ENCODE measurements at places on chromosomes 16 and 17.
A peak's percentile ranks its signal among the peaks of the same experiment; 100 is the strongest.

- DNase-seq = no peak
- peak overlapping the region; percentile 99 for H3K27ac ChIP-seq
- H3K27me3 ChIP-seq = no peaks in the 10 kb centered on the region
- H3K4me1 ChIP-seq = peaks cover 98% of the 10 kb centered on the region
- H3K36me3 ChIP-seq = peaks cover 10% of the 10 kb centered on the region
These were observed 302.4 kb downstream of the SEC14L1 start for GRCh38 chr17:77442976-77443747.

GRCh38 chr16:21159281-21159951 lies 942 bp downstream of the LDAF1 start:
- H3K4me1 ChIP-seq = peaks cover 32% of the 10 kb centered on the region
- no peaks in the 10 kb centered on the region for H3K27me3 ChIP-seq

DNA sequence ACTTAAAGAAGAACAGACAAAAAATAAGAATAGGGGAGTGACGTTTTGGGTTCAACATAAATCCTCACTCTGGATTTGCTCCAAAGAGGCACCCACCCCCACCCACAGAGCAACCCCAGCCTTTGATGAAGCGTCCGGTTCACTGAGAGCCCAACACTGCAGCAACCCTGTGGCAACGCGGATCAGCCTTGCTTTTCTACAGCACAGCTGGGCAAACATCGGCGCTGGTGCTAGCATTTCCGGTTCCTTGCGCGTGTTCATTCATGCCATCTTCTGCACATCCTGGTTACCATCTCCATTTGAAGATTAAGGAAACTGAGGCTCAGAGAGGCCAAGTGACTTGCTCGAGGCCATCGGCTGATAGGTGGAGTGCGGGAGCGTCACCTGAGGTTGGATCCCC lies 8.7 kb upstream of the GINS2 start:
- peaks cover 26% of the 10 kb centered on the region for H3K27me3 ChIP-seq
- no peaks in the 10 kb centered on the region for H3K4me1 ChIP-seq
- H3K36me3 ChIP-seq = no peaks in the 10 kb centered on the region
- H3K27ac ChIP-seq = no peak overlapping the region

GRCh38 chr16:78763821-78764440 lies 664.5 kb downstream of the WWOX start:
- H3K36me3 ChIP-seq = no peaks in the 10 kb centered on the region
- peaks cover 19% of the 10 kb centered on the region for H3K4me1 ChIP-seq
- H3K4me3 ChIP-seq = no peak overlapping the region
- H3K27ac ChIP-seq = no peak overlapping the region

DNA sequence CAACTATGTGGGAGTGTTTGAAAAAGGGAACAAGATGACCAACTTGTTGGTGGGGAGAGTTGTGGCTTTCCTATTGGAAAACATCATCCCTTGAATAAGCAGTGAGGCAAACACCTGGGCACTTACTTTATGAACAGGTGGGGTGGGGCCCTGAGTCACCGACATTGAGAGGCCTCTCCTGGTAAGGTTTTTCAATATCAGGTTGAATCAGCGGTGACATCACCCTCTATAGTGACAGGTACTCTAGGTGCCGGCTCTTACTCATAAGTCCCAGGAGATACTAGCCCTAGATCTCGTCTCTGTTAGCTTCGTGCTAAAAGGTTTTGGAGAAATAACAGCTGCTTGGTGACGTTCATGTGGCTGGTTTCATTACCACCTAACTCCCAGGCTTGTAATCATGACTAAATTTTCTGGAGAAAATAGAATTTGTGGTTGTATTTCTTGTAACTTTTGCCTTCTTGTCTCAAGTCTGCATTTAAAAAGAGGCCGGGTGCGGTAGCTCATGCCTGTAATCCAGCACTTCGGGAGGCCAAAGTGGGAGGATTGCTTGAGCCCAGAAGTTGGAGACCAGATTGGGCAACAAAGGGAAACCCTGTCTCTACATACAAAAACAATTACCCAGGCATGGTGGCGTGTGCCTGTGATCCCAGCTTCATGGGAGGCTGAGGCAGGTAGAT lies 19.3 kb downstream of the CDH1 start:
- H3K4me1 ChIP-seq = peaks cover 67% of the 10 kb centered on the region
- H3K4me3 ChIP-seq = peak overlapping the region; percentile 62
- peak overlapping the region; percentile 99 for H3K27ac ChIP-seq
- no peaks in the 10 kb centered on the region for H3K27me3 ChIP-seq

- H3K4me1 ChIP-seq = peaks cover 14% of the 10 kb centered on the region
- no peaks in the 10 kb centered on the region for H3K36me3 ChIP-seq
- H3K27ac ChIP-seq = no peak overlapping the region
- DNase-seq = no peak
These were observed 8.4 kb upstream of the CRYBA1 start for GRCh38 chr17:29238133-29238850.

- H3K4me3 ChIP-seq = no peak overlapping the region
- H3K27ac ChIP-seq = no peak overlapping the region
- peaks cover 18% of the 10 kb centered on the region for H3K36me3 ChIP-seq
These were observed 12.3 kb downstream of the FCSK start for GRCh38 chr16:70466805-70467076.

- H3K27ac ChIP-seq = peak overlapping the region; percentile 69
- peak overlapping the region; percentile 70 for H3K4me3 ChIP-seq
- peaks cover 53% of the 10 kb centered on the region for H3K27me3 ChIP-seq
- no peaks in the 10 kb centered on the region for H3K36me3 ChIP-seq
- peaks cover 12% of the 10 kb centered on the region for H3K4me1 ChIP-seq
These were observed 42.1 kb upstream of the BHLHA9 start for GRCh38 chr17:1227917-1228780.

DNA sequence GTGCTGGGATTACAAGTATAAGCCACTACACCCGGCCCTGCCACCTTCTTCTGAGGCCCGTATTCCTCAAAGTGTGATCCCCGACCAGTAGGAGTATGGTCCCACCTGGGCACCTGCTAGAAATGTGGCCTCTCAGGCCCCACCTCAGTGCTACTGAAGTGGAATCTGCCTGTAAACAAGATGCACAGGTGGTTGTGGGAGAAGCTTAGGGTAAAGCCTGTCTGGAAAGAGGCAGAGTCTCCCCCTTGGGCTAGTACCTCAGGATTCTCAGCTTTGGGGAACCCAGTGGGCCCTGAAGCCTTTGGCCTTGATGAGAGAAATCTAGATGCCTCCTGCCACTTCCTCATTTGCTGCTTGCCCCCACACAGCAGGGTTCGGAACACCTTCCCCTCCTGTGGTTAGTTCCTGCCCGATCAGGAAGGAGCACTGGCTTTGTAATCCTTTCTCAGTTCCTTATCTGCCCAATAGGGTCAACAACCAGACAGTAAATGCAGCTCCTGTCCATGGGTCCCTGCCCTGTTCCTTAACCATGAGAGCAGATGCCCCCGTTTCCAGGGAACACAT lies 25.2 kb downstream of the TK2 start:
- peaks cover 75% of the 10 kb centered on the region for H3K4me1 ChIP-seq
- no peaks in the 10 kb centered on the region for H3K36me3 ChIP-seq
- peak overlapping the region; percentile 83 for H3K27ac ChIP-seq
- H3K27me3 ChIP-seq = no peaks in the 10 kb centered on the region

DNA sequence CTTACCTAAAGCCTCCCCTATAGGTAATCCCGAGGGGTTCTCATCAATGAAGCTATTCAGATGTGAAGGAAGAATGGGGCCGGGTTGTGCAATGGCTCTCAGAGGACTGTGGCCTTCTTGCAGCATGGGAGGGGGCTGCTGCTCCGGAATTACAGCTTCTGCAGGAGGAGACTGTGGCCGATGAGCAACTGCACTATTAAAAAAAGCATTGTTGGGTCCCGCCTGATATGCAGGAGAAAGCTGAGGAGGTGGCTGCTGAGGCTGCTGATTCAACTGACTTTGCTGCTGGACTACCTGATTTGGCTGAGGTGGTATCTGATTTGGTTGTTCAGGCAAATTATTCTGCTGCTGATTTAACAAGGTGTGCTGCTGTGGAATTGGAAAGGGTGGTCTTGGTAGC lies 64.8 kb downstream of the CACNG1 start:
- no peak overlapping the region for H3K4me3 ChIP-seq
- peaks cover 19% of the 10 kb centered on the region for H3K4me1 ChIP-seq
- peaks cover 94% of the 10 kb centered on the region for H3K36me3 ChIP-seq
- H3K27ac ChIP-seq = no peak overlapping the region

DNA sequence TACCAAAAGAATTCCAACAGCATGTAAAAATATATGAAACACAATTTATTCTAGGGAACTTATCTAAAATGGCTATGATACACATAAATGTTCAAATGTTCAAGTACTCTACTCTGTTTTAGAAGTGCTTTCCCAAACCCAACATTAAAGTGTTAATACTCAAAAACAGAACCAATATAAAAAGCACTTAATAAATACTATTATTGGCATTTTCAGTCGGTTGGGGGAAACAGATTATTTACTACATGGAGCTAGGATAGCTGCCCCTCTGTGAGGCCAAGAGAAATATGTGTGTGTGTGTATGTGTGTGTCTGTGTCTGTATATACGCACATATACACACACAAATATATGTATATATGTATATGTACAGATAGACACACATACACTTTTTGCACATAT lies 32.1 kb upstream of the BRIP1 start:
- H3K4me1 ChIP-seq = no peaks in the 10 kb centered on the region
- H3K27ac ChIP-seq = no peak overlapping the region
- DNase-seq = no peak
- no peak overlapping the region for H3K4me3 ChIP-seq

DNA sequence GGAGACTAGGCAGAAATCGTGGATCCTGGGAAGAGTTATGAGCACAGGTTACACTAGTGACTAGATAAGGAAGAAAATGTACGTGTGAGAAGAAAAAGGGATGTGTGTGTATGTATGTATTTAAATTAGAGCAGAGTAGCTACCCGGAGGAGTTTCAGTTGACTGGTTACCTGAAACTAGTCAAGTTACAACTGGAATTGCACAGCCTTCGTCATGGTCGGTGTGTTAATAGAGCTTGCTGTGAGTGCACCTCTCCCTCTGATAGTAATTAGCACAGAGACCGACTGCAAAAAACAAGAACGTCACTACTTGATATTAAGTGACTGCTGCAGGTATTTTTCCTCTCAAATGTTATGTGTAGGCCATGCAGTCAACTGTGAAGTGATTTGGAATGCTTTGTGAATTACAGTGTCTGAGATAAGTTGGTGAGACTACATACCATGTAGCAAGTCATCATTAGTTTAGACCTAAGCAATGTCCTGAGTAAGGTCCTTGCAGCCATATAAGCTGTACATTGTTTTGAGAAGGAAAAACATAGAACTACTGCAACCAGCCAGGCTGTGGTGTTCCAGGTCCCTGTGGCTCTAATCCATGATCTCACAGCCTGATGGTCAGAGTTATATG lies 95.7 kb downstream of the WNT3 start:
- DNase-seq = no peak
- H3K4me1 ChIP-seq = no peaks in the 10 kb centered on the region
- H3K27me3 ChIP-seq = no peaks in the 10 kb centered on the region
- no peak overlapping the region for H3K4me3 ChIP-seq

DNA sequence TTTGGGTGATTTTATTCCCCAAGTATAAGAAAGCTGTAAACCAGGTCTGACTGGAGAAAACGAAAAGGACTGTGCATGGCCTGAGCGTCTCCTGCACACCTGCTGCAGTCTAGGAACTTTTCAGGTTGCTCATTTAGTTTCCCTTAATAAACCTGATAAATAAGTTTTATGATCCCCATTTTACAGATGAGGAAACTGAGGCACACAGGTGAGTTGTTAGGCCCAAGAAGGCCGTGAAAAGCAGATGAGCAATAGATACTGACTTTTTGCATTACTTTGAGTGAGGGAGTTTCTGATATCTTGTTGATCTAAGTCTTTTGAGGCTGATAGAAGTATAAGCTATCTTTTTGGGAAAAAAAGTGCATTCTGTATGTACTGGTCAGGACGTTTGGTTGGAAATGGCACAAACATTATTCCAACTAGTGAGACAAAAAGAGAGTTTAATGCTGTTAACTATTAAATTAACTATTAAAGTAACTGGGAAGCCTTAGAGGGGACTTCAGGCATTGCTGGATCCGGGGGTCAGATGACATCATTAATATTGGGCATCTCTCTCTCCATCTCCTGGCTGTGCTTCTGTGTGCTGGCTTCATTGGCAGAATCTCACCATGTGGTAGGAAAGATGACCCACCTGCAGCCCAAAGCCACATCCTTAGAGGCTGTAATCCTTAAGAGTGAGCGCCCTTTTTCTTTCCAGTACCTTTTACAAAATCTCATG lies 163.4 kb downstream of the CMIP start:
- no peak overlapping the region for H3K4me3 ChIP-seq
- H3K4me1 ChIP-seq = peaks cover 2% of the 10 kb centered on the region
- DNase-seq = no peak
- no peaks in the 10 kb centered on the region for H3K27me3 ChIP-seq
- peaks cover 35% of the 10 kb centered on the region for H3K36me3 ChIP-seq

- H3K4me3 ChIP-seq = no peak overlapping the region
- H3K36me3 ChIP-seq = no peaks in the 10 kb centered on the region
- H3K27ac ChIP-seq = no peak overlapping the region
- no peak for DNase-seq
- peaks cover 33% of the 10 kb centered on the region for H3K27me3 ChIP-seq
These were observed 16.2 kb downstream of the MARCHF10 start for GRCh38 chr17:62791767-62792446.

- no peaks in the 10 kb centered on the region for H3K4me1 ChIP-seq
- no peaks in the 10 kb centered on the region for H3K36me3 ChIP-seq
- no peak overlapping the region for H3K27ac ChIP-seq
- no peak for DNase-seq
These were observed 492.1 kb downstream of the CDH8 start for GRCh38 chr16:61544165-61544564.

DNA sequence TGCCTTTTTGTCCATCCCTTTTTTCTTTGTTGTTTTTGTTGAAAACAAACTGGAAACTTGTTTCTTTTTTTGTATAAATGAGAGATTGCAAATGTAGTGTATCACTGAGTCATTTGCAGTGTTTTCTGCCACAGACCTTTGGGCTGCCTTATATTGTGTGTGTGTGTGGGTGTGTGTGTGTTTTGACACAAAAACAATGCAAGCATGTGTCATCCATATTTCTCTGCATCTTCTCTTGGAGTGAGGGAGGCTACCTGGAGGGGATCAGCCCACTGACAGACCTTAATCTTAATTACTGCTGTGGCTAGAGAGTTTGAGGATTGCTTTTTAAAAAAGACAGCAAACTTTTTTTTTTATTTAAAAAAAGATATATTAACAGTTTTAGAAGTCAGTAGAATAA lies 4.9 kb downstream of the SOX9 start:
- peaks cover 9% of the 10 kb centered on the region for H3K4me1 ChIP-seq
- DNase-seq = no peak
- no peaks in the 10 kb centered on the region for H3K36me3 ChIP-seq
- no peak overlapping the region for H3K4me3 ChIP-seq

DNA sequence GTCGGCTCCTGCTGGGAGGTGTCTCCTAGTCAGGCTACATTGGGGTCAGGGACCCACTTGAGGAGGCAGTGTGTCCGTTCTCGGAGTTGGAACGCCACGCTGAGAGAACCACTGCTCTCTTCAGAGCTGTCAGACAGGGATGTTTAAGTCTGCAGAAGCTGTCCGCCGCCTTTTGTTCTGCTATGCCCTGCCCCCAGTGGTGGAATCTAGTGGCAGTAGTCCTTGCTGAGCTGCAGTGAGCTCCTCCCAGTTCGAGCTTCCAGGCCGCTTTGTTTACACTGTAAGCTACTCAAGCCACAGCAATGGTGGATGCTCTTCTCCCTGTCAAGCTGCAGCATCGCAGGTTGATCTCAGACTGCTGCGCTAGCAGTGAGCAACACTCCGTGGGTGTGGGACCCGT lies 36.0 kb downstream of the ITFG1 start:
- no peaks in the 10 kb centered on the region for H3K4me1 ChIP-seq
- H3K27me3 ChIP-seq = no peaks in the 10 kb centered on the region
- no peak for DNase-seq
- no peak overlapping the region for H3K4me3 ChIP-seq
